ENCODE measurements at places on chromosomes 16 and 17. TPM values are rescaled to one million over a fixed set of nuclear protein-coding genes. Genes with fewer than 3 reads are reported as not detected.

HOXB1 gene
- total RNA-seq = not detected

DNA sequence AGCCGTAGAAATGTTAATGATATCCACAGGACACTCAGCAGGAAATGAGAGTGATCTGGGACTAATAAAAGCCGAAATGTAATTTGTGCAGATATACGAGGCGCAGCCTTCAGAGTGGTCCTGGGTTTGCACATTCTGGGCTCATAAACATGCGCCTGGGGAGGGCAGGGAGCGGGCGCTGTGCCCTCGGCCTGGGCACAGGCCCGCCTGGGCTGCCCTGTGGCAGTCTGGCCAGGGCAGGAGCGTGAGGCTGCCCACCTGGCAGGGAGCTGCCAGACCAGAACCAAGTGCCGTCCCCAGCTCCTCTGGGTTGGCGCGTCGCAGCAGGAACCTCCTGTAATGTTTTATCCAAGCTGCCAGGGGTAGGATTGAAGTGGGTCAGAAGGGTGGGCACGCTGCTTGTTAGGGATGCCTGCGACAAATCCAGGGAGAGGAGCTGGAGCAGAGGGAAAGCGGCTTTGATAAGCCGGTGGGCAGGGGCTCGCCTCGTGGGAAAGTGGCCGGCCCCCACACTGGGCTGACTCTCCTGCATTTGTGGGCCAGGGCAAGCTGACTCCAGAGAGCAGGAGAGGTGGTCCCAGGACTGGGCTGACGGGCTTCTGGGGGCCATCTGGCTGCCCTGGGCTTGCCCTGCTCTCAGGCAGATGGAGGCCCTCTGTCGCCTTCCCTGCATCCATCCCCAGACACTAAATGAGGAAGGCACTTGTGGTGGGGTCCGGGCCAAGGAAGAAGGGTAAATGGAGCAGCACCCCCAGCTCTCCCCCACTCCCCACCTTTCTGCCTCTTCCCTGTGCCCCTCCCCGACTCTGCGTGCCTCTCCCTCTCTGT, 45.9 kb downstream of the SREBF1 start:
- no peak for DNase-seq
- H3K4me3 ChIP-seq = no peak overlapping the region
- peaks cover 3% of the 10 kb centered on the region for H3K36me3 ChIP-seq
- no peaks in the 10 kb centered on the region for H3K27me3 ChIP-seq
- no peaks in the 10 kb centered on the region for H3K4me1 ChIP-seq

DNA sequence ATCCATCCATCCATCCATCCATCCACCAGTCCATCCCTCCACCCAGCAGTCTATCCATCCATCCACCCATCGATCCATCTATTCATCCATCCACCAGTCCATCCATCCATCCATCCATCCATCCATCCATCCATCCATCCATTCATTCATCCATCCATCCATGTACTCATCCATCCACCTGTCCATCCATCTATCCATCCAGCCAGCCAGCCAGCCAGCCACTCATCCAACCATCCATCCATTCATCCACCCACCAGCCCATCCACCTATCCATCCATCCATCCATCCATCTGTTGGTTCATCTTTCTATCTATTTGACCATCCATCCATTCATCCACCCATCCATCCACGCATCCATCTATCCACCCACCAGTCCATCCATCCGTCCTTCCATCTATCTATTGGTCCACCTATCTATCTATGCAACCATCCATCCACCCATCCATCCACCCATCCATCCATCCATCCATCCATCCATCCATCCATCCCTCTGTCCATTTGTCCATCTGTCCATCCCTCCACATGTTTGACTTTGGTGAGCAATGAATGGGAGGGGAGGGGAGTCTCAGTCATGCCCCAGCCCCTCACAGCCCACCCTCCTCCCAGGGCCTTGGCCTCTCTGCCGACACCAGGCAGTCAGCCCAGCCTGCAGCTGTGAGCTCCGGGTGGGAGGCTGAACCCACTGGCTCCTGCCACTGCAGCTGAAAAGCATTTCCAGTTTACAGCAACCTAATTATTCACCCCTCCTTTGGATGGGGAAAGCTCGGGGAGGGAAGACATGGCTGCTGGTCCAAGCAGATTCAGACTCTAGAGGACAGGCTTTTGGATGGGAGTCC, 38.1 kb upstream of the SSTR5 start:
- peak; percentile 49 for DNase-seq
- H3K4me1 ChIP-seq = no peaks in the 10 kb centered on the region
- H3K4me3 ChIP-seq = no peak overlapping the region
- no peak overlapping the region for H3K27ac ChIP-seq
- H3K27me3 ChIP-seq = no peaks in the 10 kb centered on the region
- no peaks in the 10 kb centered on the region for H3K36me3 ChIP-seq

DNA sequence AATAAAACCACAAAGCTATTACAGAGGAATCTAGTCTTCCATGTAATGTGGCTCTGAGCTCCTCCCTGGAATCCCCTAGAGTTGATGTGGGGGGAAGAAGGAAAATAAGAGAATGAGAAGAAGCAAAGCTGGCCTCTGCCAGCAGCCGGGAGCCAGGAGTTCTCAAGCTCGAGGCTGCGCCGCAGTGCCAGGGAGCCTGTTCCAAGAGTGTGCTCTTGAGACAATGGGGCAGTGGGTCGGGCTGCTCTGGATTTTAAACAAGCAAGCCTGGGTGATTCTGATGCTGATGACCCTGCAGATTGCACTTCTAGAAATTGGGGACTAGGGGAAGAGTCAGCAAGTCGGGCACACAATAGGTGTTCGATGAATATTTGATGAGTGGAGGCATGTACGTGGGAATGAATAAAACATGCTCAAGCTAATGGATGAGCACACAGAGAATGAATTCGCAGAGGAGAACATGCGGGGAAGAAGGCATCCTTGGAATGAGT, 119.9 kb downstream of the CMIP start:
- no peaks in the 10 kb centered on the region for H3K27me3 ChIP-seq
- H3K27ac ChIP-seq = no peak overlapping the region
- no peaks in the 10 kb centered on the region for H3K36me3 ChIP-seq
- peaks cover 4% of the 10 kb centered on the region for H3K4me1 ChIP-seq
- no peak overlapping the region for H3K4me3 ChIP-seq

KRTAP4-12 gene
- not detected for total RNA-seq

DNA sequence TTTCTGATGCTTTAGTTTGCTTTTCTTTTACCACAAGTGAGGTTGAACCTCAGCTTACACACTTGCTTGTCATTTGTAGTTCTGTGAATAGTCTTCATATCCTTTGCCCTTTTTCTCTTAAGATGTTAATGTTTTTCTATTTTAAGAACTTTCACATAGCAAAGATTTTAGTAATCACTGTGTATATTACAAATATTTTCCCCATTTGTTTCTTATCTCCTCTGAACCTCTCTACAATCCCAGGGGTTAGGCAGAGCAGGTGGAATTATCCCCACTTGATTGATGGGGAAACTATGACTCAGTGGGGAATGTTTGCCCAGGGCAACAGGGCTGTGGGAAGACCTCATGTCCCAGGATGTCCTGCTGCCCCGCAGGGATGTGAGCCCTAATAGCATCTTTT, 11.7 kb upstream of the MYH3 start:
- no peak for DNase-seq
- H3K27ac ChIP-seq = no peak overlapping the region
- no peak overlapping the region for H3K4me3 ChIP-seq

DNA sequence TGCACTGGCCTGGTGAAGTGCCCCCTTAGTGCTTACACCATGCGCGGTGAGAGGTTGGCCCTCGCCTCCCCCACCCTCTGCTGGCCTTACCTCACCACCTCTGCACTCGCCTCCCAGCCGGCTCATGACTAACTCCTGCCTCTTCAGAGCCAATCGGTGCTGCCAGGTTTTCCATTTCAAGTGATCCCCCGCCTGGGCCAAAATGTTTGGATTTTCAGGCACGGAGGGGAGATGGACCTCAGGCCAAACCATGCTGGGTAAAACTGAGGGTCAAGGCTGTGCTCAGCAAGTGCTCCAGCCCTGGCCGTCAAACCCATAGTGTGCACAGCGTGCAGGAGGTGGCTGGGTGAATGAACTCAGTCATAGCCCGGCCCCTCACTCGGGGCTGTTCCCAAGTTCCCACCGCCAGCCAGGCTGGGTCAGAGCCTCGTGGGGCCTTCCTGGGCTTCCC, 175.4 kb downstream of the SEC14L1 start:
- no peak overlapping the region for H3K4me3 ChIP-seq
- DNase-seq = no peak
- H3K36me3 ChIP-seq = no peaks in the 10 kb centered on the region
- H3K4me1 ChIP-seq = peaks cover 19% of the 10 kb centered on the region
- H3K27ac ChIP-seq = peak overlapping the region; percentile 23

- DNase-seq = peak; percentile 92
- no peak overlapping the region for H3K27ac ChIP-seq
- peaks cover 2% of the 10 kb centered on the region for H3K4me1 ChIP-seq
Measured at GRCh38 chr17:76414334-76415295, 30.2 kb downstream of the SPHK1 start.

- peak; percentile 76 for DNase-seq
- peak overlapping the region; percentile 76 for H3K4me3 ChIP-seq
- H3K4me1 ChIP-seq = peaks cover 51% of the 10 kb centered on the region
- H3K27ac ChIP-seq = peak overlapping the region; percentile 95
Measured at GRCh38 chr17:81397314-81398175, 2.3 kb downstream of the BAHCC1 start.

KRT33B gene
- total RNA-seq = not detected

DNA sequence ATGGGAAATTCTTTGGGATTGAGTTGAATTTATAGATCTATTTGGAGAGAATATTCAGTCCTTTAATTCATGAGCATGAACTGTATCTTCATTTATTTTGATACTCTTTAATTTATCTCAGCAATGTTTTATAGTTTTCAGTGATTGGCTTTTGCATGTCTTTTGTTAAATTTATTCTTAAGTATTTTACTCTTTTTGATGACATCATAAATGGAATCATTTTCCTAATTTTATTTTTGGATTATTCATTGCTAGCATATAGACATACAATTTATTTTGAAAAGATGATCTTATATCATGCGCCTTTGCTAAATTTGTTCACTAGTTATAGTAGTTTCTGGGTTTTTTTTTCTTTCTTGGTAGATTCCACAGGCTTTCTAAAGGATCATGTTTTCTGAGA, 149.2 kb upstream of the ASIC2 start:
- no peak overlapping the region for H3K27ac ChIP-seq
- H3K36me3 ChIP-seq = no peaks in the 10 kb centered on the region
- peaks cover 5% of the 10 kb centered on the region for H3K4me1 ChIP-seq
- H3K27me3 ChIP-seq = no peaks in the 10 kb centered on the region

HASPIN gene
- 1.1 TPM for total RNA-seq

FBXL16 gene
- total RNA-seq = 0.14 TPM

OR4D1 gene
- total RNA-seq = not detected

GRCh38 chr16:66260522-66261254, 105.8 kb upstream of the CDH5 start:
- H3K27me3 ChIP-seq = no peaks in the 10 kb centered on the region
- no peak overlapping the region for H3K4me3 ChIP-seq

ACSM5 gene
- total RNA-seq = 1.4 TPM

DNA sequence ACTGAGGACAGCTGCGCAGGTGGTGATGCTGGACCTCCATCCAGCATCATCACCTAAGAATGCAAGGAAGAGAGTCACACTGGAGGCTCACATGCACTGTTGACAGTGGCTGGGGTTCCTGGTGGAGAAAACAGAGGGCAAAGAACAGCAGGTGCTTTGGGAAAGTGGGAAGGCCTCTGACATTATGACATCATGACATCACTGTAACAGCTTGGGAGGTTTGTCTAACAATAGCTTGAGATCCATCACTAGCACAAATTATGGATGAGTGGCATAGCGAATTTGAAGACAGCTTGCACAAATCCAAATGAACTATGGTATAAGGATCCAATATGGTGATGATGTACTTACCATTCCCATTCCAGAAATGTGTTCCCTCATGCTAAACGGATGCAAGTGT, 226.5 kb upstream of the MPHOSPH6 start:
- H3K4me1 ChIP-seq = no peaks in the 10 kb centered on the region
- no peaks in the 10 kb centered on the region for H3K36me3 ChIP-seq
- H3K27me3 ChIP-seq = no peaks in the 10 kb centered on the region
- DNase-seq = no peak
- H3K4me3 ChIP-seq = no peak overlapping the region

DNA sequence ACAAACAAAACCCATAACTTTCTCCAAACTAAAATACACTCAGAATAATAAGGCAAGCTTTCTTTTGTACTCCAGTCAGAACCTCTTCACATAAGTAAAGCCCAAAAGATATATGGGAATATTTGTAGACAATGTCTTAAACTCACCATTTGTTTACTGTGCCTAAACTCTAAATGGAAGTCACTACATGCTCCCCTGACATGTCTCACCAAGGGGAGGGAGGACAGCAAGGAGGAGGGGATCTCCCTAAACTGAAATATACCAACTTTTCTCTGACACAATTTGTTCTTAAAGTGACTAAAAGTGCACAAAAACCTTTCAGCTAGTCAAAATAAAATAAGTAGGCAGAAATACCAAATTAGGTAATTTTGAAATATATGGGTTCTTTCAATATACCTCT, 38.5 kb downstream of the GRB7 start:
- no peaks in the 10 kb centered on the region for H3K4me1 ChIP-seq
- no peak for DNase-seq
- no peaks in the 10 kb centered on the region for H3K36me3 ChIP-seq
- no peak overlapping the region for H3K4me3 ChIP-seq

ASGR2 gene
- total RNA-seq = 1.7 TPM

DNA sequence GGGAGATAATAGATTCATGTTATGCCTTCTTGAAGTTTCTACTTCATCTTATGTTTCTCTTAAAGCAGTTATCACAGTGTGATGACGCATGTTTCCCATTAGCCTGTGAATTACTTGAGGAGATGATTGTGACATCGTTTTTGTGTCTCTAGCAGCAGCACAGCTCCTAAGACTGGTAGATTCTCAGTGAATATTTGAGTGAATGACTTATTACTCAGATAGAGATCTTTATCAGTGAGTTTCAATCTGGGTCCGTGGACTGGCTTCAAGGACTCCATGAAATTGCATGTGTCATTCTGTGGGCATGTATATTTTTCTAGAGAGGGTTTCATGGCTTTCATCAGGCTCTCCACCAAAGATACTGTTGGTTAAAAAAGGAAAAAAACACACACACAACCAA, 29.9 kb downstream of the YPEL2 start:
- no peaks in the 10 kb centered on the region for H3K36me3 ChIP-seq
- DNase-seq = no peak
- no peak overlapping the region for H3K4me3 ChIP-seq
- H3K4me1 ChIP-seq = peaks cover 16% of the 10 kb centered on the region
- H3K27me3 ChIP-seq = no peaks in the 10 kb centered on the region

- H3K27ac ChIP-seq = no peak overlapping the region
- no peaks in the 10 kb centered on the region for H3K27me3 ChIP-seq
- peaks cover 11% of the 10 kb centered on the region for H3K4me1 ChIP-seq
- no peak overlapping the region for H3K4me3 ChIP-seq
Measured at GRCh38 chr16:87559945-87560344, 42.4 kb upstream of the JPH3 start.

Data from lung (tissue), 17 donors.